Head of caudate nucleus (tissue), 42 donors: ENCODE measurements at places on chromosomes 2 and 18.

DNA sequence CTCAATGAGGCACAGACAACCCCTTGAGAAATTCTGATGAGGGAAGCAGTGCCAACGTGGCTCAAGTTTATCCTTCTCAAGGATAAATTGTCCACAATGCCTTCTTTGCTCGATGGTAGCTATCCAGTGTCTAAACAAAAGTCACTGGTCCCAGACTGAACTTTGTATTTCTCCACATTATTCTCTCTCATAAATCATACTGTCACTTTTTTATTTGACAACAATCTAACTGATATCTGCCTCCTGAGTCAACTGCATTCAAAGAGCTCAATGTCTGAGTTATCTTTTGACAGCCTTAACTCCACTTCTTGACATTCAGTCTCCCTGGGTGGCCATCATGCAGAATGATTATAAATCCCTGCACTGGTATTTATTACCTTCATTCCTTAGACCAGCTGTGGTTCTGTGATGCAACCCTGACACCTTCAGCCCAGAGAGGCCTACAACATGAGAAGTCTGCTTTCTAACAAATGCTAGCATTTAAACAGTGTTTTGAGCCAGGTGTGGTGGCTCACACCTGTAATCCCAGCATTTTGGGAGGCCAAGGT is 38.2 kb downstream of the IMMT start:
- no peak for DNase-seq

DNA sequence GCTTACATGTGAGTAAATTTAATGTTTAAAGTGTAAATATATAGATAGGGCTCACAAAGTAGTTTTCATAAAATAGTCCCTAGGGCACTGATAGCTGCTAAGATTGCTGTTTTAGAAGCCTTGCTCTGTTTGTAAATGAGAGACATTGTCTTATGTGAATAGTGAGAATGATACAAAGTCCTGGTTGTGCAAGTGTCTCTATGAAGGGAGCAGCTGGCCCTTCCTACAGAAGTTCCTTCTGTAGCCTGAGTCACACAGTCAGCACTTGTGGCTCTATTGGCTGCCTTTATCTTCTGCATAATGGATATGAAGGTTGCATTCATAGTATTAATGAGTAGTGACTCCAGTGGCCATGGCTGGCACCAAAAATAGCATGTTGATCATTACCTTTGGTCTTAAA is 279.7 kb downstream of the OSR1 start:
- DNase-seq = no peak

DNA sequence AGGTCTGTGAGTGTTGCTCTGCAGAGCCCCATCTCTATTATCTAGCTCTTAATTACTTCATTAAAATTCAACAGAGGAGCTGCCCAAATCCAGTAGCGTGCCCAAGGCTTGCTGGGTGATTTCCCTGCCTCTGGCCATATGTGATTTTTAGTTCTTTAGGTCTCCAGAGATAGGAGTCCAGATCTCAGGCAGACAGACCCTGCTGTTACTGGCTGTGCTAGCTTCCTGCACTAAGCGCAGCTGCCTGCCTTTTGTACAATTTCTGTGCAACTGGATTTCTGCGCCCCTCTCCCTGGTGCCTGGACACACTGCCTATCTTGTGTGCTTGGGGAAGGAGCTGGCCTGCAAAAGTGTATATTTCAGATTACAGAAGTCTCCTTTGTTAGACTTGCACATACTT is 136.5 kb downstream of the TDRD15 start:
- no peak for DNase-seq

GRCh38 chr18:1976484-1976883 is 594.8 kb downstream of the METTL4 start:
- no peak for DNase-seq
